EH (cell line): ENCODE measurements at places on chromosomes 7 and 10.

- no peak for DNase-seq
Observed at GRCh38 chr7:55484241-55484640, 88.1 kb downstream of the VOPP1 start.

- DNase-seq, result no peak
Observed at GRCh38 chr10:31073996-31074721, 42.5 kb upstream of the ZNF438 start.

DNA sequence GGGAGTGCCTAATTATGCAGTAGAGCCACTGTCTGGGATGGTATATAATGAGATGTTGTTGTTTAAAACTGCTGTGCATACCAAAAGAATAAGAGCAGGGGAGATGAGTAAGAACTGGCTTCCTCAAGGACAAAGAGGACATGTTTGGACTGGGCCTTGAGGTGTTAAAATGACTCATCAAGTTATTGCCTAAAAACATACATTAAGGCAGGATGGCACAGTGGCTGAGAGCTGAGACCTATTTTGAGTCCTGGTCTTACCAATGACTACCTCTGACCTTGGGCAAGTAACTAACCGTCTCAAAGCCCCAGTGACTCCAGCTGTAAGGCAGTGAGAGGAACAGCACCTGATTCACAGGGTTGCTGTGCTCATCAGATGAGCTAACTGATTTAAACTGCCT lies 71.1 kb downstream of the CFAP58 start:
- DNase-seq, result peak; percentile 37

- DNase-seq, result no peak
Observed at GRCh38 chr10:80655898-80656297, 118.2 kb downstream of the SH2D4B start.

GRCh38 chr10:71627230-71627939 lies 92.2 kb downstream of the C10orf105 start:
- DNase-seq, result no peak

DNA sequence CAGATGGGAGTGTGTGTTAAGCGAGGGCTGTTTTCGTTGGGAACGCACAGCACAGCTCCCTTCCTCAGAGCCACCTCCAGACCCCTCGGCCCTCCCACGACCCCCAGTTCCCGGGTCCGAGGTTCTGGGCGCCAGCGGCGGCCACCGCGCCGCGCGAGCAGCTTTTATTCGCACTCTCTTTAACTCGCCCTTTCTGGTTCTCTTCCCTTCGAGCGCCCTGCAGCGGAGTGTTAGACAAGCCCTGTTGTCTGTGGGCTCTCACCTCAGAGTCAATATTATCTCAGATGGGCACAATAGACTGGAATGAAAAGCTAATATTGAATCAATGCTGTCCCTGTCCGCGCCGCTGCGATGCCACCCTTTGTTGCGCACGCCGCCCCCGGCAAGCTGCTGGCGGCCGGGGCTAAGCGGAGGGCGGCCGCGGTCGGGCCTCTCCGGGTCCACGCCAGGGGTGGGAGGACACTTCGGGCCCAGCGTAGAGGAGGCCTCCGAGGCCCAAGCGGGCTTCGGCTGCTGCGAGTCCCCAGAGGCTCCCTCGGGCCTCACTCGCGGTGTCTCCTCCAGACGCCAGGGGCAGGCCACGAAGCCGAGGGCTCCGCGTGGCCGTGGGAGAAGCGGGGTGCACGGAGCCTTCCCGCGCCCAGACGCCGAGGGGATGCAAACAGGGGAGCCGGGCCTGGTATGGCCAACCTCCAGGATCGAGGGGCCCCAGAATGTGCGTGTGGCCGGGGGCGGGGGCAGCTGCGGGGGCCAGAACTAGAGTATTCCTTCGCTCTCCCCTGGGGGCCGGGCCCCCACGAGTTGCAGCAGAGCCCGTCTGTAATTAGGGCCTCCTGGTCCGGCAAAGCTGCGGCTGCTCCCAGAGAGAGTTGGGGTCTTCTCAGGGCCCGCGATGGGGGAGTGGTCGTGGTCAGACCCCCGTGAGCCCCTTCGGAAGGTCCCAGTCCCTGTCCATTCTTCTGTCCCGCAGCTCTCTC lies 7.9 kb upstream of the EMX2 start:
- no peak for DNase-seq

GRCh38 chr10:118266098-118266748 lies 75.9 kb downstream of the FAM204A start:
- DNase-seq, result no peak

DNA sequence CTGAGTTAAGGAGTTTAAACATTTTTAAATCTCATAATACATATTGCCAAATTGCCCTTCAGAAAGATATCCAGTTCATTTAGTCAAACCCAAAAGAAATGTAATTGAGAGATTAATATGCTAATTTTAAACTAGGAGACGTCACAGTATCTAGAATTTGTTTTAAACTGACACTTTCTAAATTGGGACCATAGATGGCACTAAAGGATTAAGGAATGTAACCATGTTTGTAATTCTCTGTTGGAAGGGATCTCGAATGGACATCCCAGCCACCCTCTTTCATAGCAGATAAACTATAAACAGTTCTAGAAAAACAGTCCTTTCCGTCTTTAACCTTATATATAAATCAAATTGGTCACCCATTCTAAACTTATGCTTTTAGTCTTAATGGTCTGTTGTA lies 30.0 kb upstream of the SAMD9L start:
- peak; percentile 31 for DNase-seq

DNA sequence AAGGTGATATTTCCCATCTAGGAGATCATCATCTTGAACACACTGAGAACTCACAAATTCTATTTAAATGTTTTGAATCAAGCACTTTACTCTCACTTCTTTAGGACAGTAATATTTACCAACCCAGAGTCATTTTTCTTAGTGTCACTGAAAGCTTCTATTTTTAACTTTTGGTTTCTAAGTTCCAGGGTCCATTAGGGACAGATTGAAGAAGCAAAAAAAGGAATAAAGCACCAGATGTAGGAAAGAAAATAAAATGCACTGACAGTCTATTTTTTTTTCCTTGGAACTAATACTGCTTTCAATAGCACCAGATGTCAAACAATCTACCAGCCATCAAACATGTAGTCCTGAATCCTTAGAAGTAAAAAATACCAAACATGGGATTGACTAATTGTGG lies 526.7 kb upstream of the LRRN3 start:
- no peak for DNase-seq

GRCh38 chr7:23662124-23662983 lies 17.6 kb upstream of the FAM221A start:
- DNase-seq, result peak; percentile 21

DNA sequence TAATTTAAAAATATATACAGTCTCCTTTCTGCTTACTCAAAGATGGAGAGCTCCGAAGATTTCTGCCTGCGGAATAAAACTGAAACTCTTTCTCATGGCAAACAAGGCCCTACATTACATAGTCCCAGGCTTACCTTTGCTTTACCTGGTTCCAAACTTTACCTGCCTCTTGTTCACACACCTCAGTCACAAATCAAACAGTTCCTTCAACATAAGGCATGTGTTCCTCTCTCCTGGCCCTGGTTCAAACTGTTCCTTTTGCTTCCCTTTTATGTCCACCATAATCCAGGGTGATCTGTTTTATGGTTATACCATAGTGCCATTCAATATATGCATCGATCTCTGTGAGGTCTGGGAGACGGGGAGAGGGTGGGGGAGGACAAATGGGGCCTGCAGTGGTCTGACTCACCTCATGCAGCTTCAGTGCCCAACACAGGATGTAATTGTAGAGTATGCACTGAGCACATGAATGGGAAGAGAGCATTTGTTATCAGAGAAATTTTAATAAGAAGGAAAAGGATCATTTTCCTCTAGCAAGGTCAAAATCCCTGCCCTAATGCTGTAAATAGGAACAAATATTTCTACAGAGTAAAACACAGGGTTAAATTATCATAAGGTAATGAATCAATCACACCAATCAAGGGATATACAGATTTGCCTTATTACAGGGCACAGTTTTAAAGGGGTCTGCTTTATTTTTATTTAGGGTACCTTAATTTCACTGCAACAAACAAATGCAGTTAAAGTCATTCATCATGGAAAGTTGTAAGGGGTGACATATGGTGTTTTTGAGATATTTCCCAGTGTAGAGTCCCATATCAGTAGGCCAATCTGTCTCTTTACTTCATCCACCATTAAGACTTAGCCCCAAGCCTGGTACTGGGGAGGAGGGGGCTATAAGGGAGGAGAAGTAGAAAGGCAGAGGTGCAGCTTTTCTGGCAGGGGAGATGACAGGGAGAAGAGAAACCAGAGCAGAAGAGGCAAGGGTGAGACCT lies 88.8 kb upstream of the PDE1C start:
- DNase-seq, result peak; percentile 38

GRCh38 chr7:37399876-37400421 lies 48.7 kb downstream of the ELMO1 start:
- no peak for DNase-seq

- DNase-seq, result no peak
Observed at GRCh38 chr7:21251151-21251800, 176.6 kb upstream of the SP4 start.

DNA sequence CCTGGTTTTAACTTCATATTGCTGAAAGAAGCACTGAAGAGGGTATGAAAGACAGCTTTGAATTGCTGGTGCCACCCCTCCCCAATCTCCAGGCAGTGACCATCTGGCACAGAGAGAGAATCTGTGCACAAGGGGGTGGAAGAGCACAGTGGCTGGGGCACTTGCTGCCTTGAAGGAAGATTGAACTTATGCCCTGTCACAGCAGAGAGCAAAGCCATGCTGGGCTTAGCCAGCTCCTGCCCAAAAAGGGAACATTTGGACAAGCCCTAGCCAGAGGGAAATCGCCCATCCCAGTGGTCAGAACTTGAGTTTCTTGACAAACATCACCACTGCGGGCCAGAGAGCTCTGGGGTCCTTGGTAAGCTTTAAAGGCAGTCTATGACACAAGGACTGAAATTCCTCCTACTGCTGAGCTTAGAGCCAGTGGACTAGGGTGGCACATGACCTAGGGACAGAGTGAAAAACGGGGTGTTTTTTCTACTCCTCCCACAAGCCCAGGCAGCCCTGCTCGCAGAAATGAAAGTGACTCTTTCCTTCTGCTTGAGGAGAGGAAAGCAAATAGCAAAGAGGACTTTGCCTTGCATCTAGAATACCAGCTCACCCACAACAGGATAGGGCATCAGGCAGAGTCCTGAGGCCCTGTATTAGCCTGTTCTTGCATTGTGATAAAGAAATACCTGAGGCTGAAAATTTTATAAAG lies 257.2 kb downstream of the CTNNA3 start:
- no peak for DNase-seq

GRCh38 chr10:121573538-121573941 lies 24.7 kb downstream of the FGFR2 start:
- DNase-seq, result no peak

DNA sequence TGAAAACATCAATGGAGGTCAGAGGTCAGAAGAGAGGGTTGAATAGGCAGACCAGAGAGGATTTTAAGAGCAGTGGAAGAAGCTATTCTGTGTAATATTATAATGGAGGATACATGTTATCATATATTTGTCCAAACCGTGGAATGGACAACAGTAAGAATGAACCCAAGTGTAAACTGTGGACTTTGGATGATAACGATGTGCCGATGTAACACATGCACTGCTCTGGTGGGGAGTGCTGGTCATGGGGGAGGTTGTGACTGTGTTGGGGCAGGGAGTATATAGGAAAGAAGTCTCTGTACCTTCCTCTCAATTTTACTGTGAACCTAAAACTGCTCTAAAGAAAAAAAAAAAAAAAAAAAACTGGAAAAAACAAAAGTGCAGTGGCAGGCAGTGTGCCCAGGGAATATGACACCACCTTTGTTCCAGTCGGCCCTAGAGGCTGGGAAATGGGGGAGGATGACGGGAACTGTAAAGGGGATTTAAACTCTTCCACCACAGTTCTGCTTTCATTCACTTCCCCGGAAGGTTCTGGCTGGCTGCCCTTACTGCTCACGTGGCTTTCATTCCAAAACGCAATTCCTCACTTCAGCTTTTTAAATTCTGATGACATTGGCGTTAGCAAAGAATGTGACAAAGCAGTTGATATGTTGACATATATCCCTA lies 113.7 kb upstream of the ANKRD1 start:
- peak; percentile 67 for DNase-seq

GRCh38 chr10:88852327-88852726 lies 683 bp upstream of the ANKRD22 start:
- DNase-seq, result no peak

DNA sequence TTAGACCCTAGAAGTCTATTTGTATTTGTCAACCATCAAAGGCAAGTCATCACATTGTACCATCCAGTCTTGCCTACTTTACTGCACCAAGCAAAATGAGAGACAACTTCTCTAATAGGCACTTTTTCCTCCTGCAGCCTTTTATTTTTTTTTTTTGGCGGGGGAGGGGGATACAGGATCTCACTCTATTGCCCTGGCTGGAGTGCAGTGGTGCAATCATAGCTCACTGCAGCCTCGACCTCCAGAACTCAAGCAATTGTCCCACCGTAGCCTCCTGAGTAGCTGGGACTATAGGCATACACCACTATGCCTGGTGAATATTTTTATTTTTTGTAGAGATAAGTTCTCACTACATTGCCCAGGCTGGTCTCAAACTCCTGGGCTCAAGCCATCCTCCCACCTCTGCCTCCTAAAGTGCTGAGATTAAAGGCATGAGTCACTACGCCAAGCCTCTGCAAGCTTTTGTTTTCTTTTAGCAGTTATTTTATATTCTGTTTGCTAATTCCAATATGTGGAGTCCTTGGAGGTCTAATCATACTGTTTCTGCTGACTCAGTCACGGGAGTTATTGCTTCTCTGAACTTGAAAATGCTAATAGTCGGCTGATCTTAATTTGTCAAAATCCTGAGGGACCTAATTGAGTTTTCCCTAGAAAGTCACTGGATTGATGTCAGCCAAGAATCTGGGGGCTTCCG lies 14.2 kb downstream of the KPNA7 start:
- DNase-seq, result peak; percentile 63

DNA sequence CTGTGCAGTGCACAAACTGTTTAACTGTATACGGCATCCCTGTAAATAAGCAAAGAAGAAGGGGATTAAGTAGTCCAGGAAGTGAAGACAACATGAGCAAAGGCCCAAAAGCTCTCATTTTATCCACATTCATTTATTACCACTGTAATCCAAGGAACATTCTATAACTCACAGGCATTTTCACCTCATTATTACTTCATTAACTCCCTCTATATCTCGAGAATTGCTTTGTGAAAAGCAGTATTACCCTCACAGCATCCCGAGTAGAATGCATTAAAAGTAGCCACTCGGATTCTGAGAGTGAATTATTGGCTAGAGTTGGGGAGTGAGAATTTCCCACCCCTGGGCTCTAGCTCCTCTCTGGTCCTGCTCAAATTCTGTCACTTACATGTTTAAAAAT lies 51.0 kb upstream of the CHCHD3 start:
- DNase-seq, result no peak

DNA sequence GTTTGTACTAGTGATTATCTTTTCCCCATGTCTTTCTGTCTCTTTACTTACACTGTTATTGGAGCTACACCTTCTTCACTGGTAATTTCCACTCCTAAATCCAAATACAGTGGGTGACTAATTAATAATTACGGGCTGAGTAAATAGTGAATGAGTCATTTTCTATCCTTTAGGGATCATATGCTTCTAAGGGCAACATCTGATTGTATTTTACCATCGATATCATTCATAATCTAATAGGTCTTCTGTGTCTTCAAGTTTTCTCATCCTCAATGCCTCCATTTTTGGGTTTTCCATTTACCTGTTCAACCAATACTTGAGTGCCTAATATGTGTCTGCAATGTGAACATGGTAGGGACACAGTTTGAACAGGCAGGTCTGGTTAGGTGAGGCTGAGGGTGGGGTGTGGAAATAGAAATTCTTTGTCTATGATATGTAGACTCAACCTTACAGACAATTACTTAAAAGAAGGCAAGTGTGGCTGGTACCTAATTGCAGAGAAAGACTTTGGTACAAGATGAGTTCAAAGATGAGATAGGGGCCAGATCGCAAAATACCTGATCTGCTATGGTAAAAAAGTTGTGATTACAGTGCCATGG lies 5.9 kb upstream of the DHX32 start:
- no peak for DNase-seq
